ENCODE measurements at places on chromosomes 11 and 22.

- no peak for DNase-seq
These were observed 119.2 kb upstream of the TMEM45B start for GRCh38 chr11:129696309-129696989.

DNA sequence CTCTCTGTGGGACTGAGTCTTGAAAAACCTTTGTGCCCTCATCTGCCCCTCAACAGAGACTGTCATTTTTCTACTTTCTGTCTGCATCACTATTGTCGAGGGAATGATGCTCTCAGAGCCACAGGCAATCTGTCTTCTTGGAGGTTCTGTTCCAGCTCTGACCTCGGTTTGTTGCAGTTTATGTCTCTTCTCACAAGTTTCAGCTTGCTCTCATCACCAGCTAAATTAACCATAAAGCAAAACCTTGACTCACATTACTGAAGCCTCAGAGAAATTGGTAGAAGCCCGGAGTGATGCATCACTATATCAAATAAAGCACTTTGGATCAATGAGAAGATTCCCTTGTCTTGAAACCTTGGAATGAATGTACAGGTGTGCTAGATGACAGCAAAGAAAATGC, 60.6 kb upstream of the BLID start:
- no peak for DNase-seq

GRCh38 chr22:19579115-19579811, 55.1 kb upstream of the CLDN5 start:
- DNase-seq: no peak

GRCh38 chr11:110034806-110035205, 58.4 kb upstream of the ZC3H12C start:
- no peak for DNase-seq

- no peak for DNase-seq
These were observed 13.0 kb upstream of the CKAP5 start for GRCh38 chr11:46858920-46859546.

All from amniotic stem cell (primary cell).